ENCODE measurements at places on chromosomes 1 and 21.

- DNase-seq: peak; percentile 8
These were observed 332.1 kb downstream of the RRAGC start for GRCh38 chr1:38527373-38527966.

GRCh38 chr1:199173356-199173755 lies 534.5 kb downstream of the PTPRC start:
- DNase-seq: peak; percentile 61

- DNase-seq: peak; percentile 84
These were observed 38.8 kb downstream of the CASQ2 start for GRCh38 chr1:115729756-115730155.

DNA sequence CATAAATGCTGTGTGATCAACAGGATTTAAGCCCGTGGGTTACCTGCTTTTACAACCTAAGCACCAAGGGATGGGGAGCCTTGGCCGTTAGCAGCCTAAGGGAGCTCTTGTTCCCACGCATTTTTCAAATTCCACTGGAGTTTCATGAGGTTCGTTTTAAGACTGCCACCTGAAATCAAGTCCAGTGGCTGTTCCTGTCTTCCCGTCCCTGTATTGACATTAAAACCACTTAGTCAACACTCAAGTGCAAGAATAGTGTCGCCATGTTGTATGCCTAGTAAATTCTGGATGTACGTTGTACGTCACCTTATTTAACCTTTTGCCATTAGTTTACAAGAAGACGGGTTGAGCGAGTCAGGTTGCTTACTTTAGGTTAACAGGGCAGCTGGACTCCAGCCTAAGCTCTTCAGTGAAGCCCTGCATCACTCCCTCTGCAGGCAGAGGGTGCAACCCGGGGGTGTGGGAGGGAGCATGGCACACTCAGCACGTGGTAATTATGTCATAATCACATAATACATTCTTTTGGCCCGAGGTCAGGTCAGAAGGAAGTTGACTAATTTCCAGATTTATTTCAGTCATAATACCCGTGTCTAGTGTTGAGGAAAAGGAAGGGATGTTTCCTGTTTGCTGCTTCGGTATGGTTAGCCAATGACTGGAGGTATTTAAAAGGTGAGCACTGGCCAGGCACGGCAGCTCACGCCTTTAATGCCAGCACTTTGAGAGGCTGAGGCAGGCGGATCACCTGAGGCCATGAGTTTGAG lies 42.5 kb downstream of the CNST start:
- peak; percentile 97 for DNase-seq

GRCh38 chr1:171495444-171495843 lies 10.1 kb downstream of the PRRC2C start:
- no peak for DNase-seq

GRCh38 chr1:20660847-20661206 lies 342 bp downstream of the DDOST start:
- DNase-seq: no peak

- DNase-seq: peak; percentile 80
These were observed 56.8 kb upstream of the GNG12 start for GRCh38 chr1:67889953-67890567.

DNA sequence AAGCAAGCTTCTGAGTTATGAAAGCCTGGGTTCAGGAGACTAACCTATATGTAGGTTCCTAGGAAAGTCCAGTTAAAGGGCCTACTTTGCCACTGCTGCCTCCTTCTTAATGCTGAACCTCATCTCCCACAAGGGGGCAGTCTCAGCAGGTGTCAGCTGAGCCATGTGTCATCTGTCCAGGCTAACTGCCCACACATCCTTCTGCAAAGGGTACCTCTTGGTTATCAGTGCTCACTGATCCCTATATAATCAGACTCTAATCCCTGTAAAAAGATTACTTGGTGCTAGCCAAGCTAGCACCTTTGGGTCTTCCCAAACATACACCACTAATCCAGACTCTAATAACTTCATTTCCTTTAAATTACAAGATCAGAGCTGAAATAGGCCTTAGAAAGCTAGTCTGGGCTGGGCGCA lies 9.0 kb downstream of the PRDX1 start:
- DNase-seq: peak; percentile 80

- DNase-seq: no peak
These were observed 16.0 kb downstream of the LCK start for GRCh38 chr1:32266921-32267591.

DNA sequence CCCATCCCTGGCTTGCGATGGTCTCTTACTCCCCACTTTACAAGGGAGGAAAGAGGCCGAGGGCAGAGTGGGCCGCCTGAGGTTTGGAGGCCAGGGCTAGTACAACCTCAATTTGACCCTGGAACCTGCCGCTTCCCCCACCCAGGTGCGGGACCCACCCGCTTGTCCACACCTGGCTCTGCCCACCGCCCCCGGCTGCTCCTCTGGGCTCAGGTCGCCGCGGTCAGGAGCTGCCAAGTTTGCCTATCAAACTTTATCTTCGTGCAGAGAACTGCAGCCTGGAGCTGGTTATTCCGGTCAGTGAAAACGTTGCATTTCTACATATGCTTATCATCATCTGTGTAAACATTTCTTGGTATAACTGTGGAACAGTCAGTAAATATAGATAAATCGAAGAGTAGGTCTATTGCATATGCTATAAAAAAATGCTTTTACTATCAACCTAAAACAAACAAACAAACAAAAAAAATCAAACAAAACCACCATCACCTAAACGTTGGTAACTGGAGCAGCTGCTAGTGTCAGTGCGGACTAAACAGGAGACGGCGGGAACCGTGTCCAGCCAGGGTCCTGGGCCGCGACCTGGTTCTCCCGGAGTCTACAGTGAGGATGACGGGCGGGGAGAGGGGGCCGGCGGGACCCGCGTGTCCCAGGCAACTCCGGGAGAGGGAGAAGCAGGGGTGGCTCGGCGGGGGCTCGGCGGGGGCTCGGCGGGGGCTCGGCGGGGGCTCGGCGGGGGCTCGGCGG lies 906 bp upstream of the ADARB1 start:
- DNase-seq: no peak

DNA sequence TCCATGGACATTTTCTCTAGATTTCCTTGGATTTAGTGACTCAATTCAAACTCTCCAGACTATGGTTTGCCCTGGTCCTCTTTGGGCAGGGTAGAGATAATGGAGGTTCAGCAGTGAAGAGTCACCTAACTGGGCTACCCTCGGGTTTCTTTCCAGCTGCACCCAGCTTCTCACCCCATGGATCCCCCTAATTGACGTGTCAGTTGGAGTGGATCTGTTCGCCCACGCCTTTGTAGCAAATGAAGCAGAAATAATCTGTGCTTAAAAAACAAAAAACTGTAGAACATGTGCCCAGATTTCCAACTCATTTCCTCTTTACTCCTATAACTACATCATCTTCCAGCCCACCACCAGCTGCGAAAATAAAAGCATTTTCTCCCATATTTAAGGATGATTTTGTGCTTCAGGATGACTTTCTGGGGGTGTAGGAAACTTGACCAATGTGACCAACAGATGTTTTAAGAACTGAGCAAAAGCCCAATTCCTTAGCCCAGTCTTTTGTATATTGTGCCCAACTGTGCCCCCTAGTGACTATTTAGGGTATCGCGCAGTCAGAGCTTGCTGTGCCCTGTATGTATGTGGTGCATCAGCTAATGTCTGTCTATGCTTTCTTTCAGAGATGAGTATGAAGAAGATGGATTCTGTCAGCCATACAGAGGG lies 66.5 kb upstream of the UBE2U start:
- DNase-seq: peak; percentile 63

GRCh38 chr1:40257313-40257687 lies 736 bp upstream of the ZMPSTE24 start:
- peak; percentile 40 for DNase-seq

- no peak for DNase-seq
These were observed 46.7 kb upstream of the COL18A1 start for GRCh38 chr21:45358261-45358670.

DNA sequence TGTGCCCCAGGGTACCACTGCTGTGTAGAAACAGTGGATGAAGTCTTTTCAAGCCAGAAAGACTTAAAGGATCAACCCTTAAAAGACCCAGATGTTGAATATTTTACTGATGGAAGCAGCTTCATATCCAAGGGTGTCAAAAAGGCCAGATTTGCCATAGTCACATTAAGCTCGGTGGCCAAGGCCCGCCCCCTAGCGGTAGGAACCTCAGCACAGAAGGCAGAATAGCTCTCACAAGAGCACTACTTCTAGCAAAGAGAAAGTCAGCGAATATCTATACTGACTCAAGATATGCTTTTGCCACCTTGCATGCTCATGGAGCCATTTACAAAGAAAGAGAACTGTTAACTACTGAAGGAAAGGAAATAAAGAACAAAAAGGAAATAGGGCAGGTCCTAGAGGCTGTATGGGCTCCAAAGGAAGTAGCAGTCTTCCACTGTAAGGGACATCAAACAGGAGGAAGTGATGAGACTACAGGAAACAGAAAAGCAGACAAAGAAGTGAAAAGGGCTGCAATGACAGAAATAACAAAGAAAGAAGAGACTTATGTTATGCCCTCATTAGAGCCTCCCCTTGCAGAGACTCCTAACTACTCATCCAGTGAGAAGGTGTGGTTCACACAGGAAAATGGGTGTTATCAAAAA lies 90.5 kb downstream of the LIPI start:
- peak; percentile 37 for DNase-seq

DNA sequence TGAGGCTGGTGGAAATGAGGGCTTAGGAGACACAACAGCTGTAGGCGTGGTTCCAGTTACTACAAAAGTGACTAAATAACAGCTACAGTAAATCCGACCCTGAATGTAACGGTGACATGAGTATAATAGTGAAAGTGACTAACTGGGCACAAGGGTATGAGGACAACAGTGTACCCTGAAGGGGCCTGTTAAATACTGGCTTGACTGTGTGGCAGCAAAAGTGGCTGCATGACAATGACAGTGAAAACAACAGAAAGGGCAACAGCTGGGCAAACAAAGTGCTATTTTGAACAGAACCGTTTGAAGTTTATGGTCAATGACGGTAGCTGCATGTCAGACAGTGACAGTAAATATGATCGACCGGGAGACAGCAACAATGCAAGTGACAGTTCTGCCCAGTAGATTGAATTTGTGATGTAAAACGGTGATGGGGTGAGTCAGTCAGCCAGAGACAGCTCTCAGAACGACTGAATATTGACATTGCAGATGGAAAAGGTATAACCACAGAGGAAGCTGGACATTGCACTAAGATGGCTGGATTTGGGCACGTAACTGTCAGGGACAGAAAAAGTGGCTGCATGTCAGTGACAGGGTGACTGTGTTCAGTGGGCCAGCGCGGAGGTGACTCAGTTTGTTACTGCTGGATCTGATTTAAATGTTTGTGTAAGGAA lies 1.2 kb upstream of the ZBTB40 start:
- DNase-seq: no peak

GRCh38 chr1:31689854-31690253 lies 14.0 kb downstream of the COL16A1 start:
- DNase-seq: peak; percentile 48

GRCh38 chr1:175733722-175734121 lies 9.7 kb downstream of the TNR start:
- no peak for DNase-seq

DNA sequence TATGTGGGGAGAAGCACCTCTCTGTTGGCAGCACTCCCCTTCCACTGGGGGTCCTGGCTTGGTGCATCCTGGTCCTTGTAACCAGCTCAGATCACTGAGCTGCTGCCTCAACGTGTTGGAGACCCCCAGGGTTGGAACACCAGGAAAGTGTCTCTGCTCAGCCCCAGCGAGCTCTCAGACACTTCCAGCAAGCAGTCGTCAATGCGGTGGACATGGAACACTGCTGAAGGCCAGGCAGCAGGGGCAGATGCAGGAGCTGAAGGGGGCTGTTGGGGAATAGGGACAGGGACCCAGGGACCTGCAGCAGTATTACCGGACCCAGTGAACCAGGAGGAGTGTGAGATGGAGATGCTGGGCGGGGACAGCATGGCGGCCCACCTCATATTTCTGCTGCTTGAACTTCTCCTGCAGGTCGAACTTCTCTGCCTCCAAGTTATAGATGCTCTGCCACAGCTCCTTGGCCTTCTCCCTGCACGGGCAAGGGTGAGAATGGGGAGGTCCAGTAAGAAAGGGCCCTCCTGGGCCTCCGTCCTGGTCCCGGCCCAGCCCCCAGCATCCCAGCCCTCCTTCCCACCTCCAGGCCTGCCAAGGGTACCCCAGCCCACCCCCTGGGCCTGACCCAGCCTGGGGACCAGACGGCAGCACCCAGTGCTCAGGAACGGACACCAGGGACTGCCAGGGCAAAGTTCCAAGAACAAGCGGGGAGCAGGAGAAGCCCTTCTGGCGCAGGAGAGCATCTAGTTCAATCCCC lies 16.4 kb downstream of the TNNT2 start:
- DNase-seq: no peak

GRCh38 chr1:204746838-204747442 lies 61.4 kb upstream of the LRRN2 start:
- DNase-seq: peak; percentile 49

- DNase-seq: no peak
These were observed 85.4 kb downstream of the TBX15 start for GRCh38 chr1:118902711-118903191.

DNA sequence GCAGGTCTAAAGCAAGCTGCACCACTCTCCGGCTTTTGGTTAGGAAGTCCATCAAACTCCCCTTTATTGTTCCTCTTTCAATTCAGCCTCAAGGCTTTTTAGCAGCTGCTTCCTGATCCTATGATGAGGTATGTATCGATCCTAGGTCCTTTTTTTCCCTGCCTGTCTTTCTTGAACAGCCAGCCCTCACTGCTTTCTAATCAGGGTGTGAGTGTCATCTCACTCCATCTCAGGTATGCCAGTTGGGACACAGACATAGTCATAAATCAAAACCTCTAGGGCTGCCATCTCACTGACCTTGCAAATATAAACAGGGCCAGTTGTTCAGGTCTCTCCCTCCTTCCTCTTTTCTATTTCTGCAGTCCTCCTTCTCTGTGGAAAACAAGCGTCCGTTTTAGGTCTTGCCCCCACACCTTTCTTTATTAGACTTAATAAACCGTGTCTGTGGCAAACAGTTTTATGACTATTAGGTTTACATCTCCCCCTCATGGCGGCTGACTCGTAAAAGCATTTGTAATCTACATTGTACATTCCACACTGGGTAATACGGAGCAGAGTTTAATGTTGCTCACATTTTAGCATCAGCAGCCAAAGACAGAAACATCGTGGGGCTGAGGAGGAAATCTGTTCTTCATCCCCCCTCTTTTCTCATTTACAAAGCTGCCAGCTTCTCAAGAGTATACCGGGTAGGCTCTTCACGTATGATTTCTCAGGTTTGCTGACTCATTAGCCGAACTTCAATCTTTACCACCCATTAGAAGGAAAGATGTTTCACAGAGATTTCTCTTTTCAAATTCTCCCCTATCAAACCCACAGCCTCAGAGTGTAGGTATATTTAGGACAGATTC lies 11.6 kb downstream of the STYXL2 start:
- DNase-seq: no peak

All from inflammatory macrophage treated with lipopolysaccharide for 4 hours (primary cell).